ENCODE measurements at places on chromosomes 4 and X. TPM values are rescaled to one million over a fixed set of nuclear protein-coding genes. Genes with fewer than 3 reads are reported as not detected.

CBLL2 gene
- polyA plus RNA-seq: not detected

PROM1 gene
- polyA plus RNA-seq: 28.8 TPM

CCDC149 gene
- 6.9 TPM for polyA plus RNA-seq

GPR34 gene
- polyA plus RNA-seq: 2.2 TPM

CT45A2 gene
- polyA plus RNA-seq: not detected

PRRG1 gene
- polyA plus RNA-seq: 5.8 TPM

PTCHD1 gene
- not detected for polyA plus RNA-seq

CSAG2 gene
- not detected for polyA plus RNA-seq

ADH1B gene
- polyA plus RNA-seq: 38.6 TPM

SOWAHD gene
- polyA plus RNA-seq: 0.92 TPM

PF4V1 gene
- not detected for polyA plus RNA-seq

RBM3 gene
- polyA plus RNA-seq: 86.9 TPM

CSN1S1 gene
- not detected for polyA plus RNA-seq

SSX5 gene
- not detected for polyA plus RNA-seq

PHEX gene
- 0.19 TPM for polyA plus RNA-seq

FRMPD3 gene
- polyA plus RNA-seq: not detected

USP9X gene
- 12.0 TPM for polyA plus RNA-seq

VCX3B gene
- polyA plus RNA-seq: 0.60 TPM

TSPAN5 gene
- 13.8 TPM for polyA plus RNA-seq

CT55 gene
- polyA plus RNA-seq: not detected

VCX2 gene
- not detected for polyA plus RNA-seq

NPY2R gene
- not detected for polyA plus RNA-seq

POU4F2 gene
- polyA plus RNA-seq: not detected

AFF2 gene
- 0.09 TPM for polyA plus RNA-seq

SLC16A2 gene
- polyA plus RNA-seq: 17.2 TPM

WDFY3 gene
- 9.4 TPM for polyA plus RNA-seq

TLR10 gene
- polyA plus RNA-seq: 0.11 TPM

AKAP14 gene
- not detected for polyA plus RNA-seq

MMGT1 gene
- 15.3 TPM for polyA plus RNA-seq

SHOX gene
- not detected for polyA plus RNA-seq

MAGEA12 gene
- not detected for polyA plus RNA-seq

HSFX3 gene
- polyA plus RNA-seq: not detected

Measured in kidney (tissue), 22 donors.